ENCODE measurements at places on chromosomes 1 and 21.

DNA sequence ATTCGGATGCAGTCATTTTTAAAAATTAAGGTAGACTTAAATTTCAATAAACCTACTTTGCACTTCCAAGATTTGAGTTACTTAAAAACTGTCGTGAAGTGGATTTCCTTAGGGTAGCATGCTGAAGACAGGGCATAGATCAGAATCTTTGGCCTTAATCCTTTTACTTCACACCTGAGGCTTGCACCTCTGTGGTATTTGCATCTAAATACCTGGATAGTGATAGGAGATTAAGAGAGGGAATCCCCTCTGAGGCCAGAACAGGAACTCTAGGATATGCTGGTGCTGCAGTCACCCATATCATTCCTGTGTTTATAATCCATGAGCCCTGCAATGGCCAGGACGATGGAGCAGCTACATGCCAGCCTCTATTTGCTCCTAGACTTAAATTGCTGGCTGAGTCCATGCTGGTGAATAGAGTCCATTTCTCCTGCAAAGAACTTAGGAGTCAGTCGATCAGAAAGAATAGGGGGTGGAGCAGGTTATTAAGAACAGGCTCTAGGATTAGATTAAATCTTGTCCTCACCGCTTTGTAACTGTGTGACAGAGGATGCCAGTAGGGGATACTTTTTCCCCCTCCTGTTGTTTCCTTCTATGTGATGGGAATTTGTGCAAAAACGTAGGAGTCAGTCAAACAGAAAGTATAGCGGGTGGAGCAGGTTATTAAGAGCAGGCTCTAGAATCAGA lies 333.6 kb downstream of the DUSP10 start:
- DNase-seq: no peak

GRCh38 chr1:31400393-31400792 lies 12.6 kb upstream of the SERINC2 start:
- no peak for DNase-seq

- DNase-seq: no peak
Observed at GRCh38 chr1:199646761-199647160, 380.7 kb upstream of the NR5A2 start.

DNA sequence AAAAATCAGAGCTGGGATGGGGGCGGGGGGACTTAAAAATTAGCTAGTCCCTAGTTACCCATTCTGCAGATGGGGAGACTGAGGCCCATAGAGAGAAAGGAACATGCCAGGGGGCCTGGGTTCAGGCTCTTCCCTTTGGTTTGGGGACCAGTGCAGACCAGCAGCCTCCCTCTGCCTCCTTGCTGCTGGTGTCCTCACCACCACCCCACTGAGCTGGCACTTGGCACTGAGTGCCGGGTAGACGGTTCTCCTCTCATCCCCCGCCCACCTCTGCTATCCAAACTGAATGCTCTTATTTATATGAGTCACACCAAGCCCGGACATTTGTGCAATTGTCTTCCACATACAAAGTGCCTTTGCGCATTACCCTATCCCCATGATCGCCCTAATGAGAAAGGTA lies 39.2 kb downstream of the CAMK2N1 start:
- DNase-seq: no peak

GRCh38 chr1:27217401-27217800 lies 17.0 kb upstream of the WDTC1 start:
- DNase-seq: no peak

Measured in immature natural killer cell (primary cell).